ENCODE measurements at places on chromosomes 7 and 10.

GRCh38 chr7:86968618-86969017, 90.8 kb downstream of the ELAPOR2 start:
- no peak for DNase-seq

- no peak for DNase-seq
Measured at GRCh38 chr10:127046975-127047877, 142.0 kb downstream of the DOCK1 start.

GRCh38 chr10:7756360-7756992, 31.3 kb downstream of the KIN start:
- no peak for DNase-seq

GRCh38 chr7:7519528-7519927, 16.1 kb downstream of the COL28A1 start:
- no peak for DNase-seq

DNA sequence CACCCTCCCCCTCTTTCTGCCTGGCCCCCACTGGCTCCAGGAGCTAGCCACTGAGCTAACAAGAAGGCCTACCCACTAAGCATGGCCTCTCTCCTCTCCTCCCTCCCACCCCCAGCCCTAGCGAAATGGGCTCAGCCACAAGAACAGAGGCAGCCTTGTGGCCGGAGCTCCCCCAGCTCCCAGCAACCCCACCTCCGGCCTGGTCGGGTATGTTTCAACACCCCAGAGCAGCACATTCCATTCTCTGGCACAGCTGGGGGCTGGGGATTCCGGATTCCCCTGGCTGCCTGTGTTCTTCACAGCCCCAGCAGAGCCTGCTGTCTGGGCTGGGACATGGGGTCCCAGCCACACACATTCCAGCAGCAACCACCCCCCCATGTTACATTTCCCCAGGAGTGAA, 9.0 kb downstream of the SFRP5 start:
- DNase-seq = no peak

- DNase-seq = no peak
Measured at GRCh38 chr7:114375907-114376306, 38.7 kb upstream of the FOXP2 start.

GRCh38 chr7:94623820-94624219, 32.1 kb downstream of the SGCE start:
- no peak for DNase-seq

DNA sequence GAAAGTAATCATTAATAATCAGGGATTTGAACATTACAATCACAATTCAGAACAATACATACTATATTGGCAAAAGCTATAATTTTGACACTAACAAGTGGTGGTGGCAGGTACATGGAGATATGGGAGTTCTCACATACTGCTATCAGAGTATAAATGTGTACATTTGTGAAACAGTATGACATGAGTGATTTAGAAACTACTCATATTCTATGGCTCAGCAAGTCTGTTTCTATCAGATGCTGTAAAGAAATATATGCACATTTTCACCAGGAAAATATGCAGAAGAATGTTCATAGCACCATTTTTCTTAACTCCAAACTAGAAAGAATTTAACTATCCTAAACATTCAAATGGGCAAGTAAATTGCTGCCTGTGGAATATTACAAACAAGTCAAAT, 620.0 kb downstream of the SH2D4B start:
- no peak for DNase-seq

DNA sequence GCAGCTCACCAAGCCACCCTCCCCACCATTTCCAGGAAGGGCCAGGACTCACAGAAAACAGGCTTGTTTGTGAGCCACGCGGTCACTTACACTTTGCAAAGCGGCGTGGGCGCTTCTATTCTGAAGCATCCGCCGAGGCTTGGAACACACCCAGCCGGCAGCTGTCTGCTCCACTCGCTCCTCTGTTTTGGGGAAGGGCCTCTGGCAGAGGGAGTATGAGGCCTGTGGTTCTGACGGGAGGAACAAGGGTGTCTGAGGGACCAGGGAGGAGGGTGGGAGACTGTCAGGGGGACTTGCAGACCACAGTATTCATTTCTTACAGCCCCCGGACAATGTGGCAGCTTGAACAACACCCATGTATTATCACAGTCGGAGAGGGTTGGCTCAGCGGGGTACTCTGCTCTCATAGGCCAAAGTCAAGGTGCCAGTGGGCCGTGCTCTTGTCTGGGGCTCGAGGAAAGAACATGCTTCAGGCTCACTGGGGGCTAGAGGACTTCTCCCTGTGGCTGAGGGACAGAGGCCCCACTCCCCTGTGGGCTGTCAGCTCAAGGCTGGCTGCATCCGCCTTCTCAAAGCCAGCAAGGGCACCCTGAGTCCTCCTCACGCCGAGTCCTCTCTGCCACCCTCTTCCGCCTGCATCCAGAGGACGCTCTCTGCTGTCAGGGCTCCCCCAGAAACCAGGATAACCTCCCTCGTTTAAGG, 60.4 kb upstream of the FAM20C start:
- no peak for DNase-seq

GRCh38 chr10:58574058-58574457, 61.4 kb downstream of the BICC1 start:
- DNase-seq = no peak

GRCh38 chr10:69220041-69220451, at the start of gene HKDC1:
Gene HKDC1, plus strand, starts transcription at chr10:69220332. Its CDS starts 104 bp downstream, at chr10:69220436.
- DNase-seq = no peak

- no peak for DNase-seq
Measured at GRCh38 chr7:114986190-114987180, 64.6 kb downstream of the MDFIC start.

DNA sequence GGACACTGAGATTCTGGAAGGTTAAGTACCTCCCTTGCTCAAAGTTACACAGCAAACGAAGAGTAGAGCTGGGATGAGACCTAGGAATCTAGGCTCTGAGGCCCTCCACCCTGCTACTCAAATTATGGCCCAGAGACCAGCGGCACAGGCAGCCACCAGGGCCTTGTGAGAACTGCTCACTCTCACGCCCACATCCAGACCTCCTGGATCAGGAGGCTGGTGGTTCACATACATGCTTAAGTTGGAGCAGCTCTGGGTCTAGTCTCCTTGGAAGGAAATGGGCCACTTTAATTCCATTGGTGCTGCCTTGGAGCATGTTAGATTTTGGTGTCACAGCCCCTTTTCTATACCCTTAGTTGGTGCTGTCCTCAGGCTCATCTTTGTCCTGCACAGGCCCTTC, 41.9 kb downstream of the ADRA2A start:
- peak; percentile 9 for DNase-seq

- no peak for DNase-seq
Measured at GRCh38 chr10:69955897-69956740, 96.5 kb upstream of the MACROH2A2 start.

DNA sequence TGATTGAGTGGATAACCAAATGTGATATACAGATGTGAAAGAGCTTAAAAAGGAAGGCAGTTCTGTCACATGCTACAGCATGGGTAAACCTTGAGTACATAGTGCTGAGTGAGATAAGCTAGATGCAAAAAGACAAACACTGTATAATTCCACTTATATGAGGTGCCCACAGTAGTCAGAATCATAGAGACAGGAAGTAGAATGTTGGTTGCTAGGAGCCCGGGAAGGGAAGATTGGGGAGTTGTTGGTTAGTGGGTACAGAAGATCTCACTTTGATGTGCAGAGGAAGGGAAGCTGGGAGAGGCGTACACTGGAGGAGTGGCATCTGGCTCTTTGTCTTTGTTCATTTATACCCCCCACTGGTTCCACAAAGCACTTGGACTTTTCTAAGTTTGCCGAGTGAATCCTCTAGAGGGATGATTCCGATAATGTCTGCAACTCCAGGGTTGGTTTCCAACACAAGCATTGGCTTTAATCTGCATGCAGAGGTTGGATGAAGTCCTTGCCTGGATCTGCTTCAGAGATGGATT, 39.5 kb downstream of the TSPAN14 start:
- no peak for DNase-seq

DNA sequence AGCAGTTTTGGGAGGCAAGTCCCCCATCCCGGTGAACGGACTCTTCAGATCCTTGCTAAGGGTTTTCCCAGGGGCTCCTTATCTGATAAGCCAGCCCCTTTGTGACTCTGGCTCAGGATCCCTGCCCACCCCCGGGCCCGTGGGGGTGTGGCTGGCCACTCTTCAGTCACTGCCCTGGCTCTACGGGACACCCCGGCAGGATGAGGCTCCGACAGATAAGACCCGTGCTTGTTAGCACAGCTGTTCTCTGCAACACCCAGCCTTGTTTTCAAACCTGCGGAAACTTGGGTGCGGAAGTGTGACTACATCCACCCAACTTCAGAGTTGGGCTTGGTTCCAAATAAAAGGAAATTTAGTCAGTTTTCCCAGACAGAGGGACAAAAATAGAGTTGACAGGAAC, 66.7 kb upstream of the PODXL start:
- DNase-seq = no peak

DNA sequence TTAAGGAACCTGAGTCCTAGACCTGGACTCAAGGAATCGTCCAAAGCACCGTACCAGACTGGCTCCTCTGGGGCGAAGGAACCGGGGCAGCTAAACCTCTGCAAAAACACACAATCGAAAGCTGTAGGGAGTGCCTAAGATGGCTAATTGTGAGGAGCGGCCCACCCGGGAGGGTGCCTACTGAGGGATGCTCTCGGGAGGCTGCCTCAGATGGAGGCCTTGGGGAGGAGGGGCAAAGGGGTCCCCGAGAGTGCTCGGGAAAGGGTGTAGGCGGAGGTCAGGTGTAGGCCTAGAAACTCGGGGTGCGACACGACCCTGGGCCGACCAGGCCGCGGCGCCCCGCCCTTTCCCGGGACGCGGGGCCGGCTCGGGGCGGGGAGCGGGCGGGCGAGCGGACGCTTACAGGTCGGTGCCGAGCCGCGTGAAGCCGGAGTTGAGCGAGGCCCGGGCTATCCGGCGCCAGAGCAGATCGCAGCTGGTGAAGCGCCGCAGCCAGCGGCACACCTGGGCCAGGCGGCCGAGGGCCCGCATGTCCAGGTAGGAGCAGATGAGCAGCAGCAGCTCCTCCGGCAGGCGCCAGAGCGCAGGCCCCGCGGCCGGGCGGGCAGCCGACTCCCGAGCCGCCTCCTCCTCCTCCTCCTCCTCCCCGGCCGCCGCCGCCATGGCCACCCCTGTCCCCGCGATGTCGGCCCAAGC, 844 bp downstream of the FBXW4 start:
- no peak for DNase-seq

- no peak for DNase-seq
Measured at GRCh38 chr7:158646766-158647474, 57.7 kb downstream of the NCAPG2 start.

DNA sequence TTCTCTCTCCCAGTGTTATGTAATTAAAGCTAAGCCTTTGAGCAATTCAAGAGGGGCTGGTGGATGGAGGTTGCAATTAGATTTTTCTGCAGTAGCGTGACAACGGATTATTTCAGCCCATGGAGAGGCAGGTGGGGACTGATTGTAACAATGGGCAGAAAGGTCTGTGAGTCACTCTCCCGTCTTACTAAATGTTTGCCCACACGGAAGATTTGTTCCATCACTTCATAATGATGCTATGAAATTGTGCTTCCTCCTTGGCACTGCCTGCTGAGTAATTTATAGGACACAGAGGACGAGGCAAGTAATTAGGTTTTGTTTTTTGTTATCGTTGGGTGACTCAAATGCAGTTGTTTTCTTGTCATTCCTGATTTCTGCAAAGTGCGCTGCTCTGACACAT, 594.5 kb upstream of the DPP6 start:
- no peak for DNase-seq

DNA sequence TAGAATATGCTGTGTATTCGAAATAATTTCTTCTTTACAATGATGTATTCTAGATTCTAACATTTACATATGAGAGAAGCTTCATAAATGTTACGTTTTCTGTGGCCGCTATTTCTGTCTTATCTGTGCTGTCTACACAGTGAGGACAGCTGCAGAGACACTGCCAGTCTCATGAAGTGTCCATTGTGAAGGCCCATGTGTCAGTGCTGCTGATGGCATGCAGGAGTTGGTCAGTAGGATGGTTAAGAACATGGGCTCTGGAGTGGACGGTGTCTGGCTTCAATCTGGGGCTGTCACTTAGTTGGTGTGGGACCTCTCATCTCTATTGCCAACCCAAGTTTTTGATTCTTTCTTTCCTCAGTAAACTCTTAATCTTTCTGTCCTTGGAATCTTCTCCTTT, 137.3 kb downstream of the SDK1 start:
- no peak for DNase-seq

- no peak for DNase-seq
Measured at GRCh38 chr7:6158424-6159096, 113.9 kb downstream of the CYTH3 start.

- DNase-seq = no peak
Measured at GRCh38 chr10:124124769-124125161, 31.4 kb upstream of the CHST15 start.

- DNase-seq = no peak
Measured at GRCh38 chr10:33309406-33309805, 25.1 kb downstream of the NRP1 start.

DNA sequence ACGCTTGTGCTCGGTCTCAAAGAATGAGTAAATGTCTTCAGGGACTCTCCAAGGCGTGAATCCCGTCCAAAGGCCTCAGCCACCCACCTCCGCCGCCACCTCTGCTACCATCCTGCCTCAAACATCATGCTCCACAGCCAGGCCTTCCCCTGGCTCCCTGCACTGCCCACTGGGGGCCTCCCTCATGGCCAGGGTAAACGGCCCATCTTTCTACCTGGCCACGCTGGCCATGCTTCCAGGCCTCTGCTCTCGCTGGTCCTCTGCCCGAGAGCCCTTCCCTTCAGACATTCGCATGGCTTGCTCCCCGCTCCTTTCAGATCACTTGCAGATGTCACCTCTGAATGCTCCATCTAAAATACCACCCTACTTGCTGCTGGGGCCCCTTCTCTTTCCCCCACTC, 40.2 kb downstream of the ZNF783 start:
- no peak for DNase-seq

DNA sequence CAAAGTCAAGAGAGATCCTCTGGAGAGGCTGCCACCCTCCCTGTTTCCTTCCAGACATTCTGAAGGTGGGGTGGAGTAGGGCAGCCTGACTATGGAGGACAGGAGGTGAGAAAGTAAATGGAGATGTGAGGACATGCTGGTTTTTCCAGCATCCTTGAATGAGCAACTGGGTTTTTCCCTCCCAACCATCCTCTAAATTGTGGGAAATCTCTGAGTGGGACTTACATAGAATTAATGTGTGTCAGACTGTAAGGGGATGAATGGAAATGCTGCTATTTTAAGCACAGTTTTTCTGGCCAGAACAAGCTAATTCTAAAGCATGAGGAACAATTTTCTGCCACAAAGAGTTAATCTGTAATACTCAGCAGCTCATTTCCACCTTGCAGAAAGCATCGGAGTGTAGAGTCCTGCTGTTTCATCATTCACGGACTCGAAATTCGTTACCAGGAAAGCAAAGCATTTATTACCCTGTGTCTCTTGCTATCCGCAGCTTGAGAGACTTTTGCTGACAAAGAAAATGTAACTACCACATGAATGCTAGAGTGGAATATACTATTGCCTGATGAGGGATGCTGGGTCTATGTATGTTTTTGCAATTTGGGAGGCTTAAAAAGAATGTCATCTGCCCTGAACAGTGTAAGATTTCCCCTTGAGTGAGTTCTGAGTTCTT, 213.0 kb downstream of the CELF2 start:
- no peak for DNase-seq
